ENCODE measurements at places on chromosomes 4 and X. TPM values are rescaled to one million over a fixed set of nuclear protein-coding genes. Genes with fewer than 3 reads are reported as not detected.

DNA sequence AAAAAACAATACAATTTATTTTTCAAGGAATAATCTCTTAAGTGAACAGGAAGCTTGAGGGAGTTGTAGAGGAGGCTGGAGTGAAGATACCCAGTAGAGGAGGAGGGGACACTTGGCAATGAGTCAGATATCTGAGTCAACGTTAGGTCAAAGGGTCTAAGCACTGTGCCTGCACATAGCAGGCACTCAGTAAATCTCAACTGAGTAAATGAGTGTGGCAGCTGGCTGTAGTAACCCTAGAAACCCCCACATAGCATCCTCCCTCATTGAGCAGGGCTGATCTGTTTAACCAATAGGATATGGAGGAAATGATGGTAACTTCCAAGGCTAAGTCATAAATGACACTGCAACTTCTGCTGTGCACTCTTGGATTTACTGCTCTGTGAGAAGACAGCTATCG lies 186.0 kb upstream of the FAM241A start:
- no peak for DNase-seq

GRCh38 chrX:68249903-68250302 lies 183.4 kb downstream of the OPHN1 start:
- no peak for DNase-seq

- no peak for DNase-seq
Observed at GRCh38 chr4:130486841-130487240, 1390.9 kb downstream of the C4orf33 start.

DNA sequence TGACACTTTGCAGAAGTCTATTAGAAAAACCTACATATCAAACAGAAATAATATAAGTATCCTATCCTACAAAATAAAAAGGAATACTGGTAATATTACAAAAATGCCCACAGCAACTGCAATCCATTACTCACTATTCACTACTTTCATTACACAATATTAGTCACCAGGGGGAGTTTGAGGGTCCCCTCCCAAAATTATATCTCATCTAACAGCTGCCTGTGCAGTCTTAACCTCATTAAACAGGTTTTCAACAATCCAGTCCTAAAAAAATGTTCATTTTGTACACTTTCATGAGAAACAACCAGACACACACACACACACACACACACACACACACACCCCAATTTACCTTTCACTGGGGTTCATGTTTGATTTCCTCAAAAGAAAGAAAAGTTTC lies 2.9 kb downstream of the CLOCK start:
- no peak for DNase-seq

DNA sequence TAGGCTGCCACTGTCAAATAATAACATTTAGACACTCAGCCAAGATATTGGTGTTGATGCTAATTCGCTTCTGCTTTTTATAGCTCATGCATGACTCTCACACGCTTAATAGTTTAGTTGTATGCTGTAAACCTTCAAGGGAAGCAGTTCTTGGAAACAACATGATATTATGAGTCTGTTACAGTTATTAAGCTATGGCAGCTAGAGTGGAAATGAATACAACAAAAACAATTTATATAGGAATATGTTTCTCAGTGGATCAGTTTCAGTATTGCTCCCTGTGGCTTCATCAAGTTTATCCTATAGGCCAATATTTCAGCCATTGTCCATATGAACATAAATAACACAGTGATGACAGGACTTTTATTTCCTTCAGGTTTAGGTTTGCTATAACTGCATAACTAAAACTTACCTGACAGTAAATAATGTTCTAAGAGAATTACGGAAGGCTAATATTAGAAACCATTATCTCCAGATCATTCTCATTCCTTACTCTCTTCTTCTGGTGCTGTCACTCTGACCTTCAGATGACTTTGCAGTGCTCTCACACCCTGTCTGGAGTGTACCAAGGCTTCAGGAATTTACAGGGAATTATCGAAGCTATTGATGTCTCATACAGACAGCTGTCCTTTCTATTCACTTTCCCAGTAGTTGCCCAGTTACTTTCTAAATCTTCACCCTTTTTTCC lies 555.0 kb downstream of the ANKRD50 start:
- DNase-seq, result no peak

- DNase-seq, result peak; percentile 34
Observed at GRCh38 chr4:106329041-106329618, 12.8 kb downstream of the AIMP1 start.

GRCh38 chr4:8594097-8595038 lies 1.8 kb downstream of the CPZ start:
- no peak for DNase-seq

- DNase-seq, result no peak
Observed at GRCh38 chrX:15653961-15654360, 10.6 kb downstream of the CLTRN start.

DNA sequence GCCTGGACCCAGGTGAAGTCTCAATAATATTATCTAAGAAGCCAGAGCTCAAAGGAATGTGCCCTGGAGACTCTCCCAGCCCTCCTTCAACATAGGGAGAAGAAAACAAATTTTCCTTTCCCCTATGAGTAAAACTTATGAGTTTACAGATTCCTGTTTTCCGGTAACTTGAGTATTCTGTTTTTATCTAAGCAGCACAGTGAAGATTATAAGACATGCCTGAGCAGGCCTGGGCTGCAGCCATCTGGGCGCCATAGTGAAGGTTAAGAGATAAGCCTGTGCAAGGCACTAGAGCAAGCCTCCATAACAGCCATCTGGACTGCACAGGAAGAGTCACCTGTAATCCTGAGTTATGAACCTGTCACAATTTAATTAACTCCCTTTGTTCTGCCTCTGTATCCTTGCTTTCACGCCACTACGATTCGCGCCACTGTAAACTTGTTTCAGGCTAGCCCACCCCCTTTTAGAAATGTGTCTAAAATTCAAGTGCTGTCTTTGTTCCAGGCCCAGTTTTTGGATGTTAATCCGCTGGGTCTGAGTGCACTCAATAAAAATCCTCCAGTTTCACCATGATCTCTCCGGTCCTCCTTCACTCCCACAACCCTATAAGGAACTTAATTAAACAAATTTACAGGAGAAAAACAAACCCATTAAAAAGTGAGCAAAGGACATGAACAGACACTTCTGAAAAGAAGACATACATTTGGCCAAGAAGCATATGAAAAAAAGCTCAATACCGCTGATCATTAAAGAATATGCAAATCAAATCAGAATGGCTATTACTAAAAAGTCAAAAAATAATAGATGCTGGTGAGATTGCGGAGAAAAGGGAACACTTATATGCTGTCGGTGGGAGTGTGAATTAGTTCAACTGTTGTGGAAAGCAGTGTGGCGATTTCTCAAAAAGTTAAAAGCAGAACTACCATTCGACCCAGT lies 189.5 kb downstream of the APBB2 start:
- no peak for DNase-seq

Gene PAGE5
- 1.7 TPM for polyA plus RNA-seq

Gene MUC7
- not detected for polyA plus RNA-seq

Gene PUDP
- polyA plus RNA-seq, result 20.9 TPM

All from CD4-positive, alpha-beta memory T cell (primary cell).